Left hindlimb (tissue), 1 donor: ENCODE measurements at places on chromosomes 5 and 9.

DNA sequence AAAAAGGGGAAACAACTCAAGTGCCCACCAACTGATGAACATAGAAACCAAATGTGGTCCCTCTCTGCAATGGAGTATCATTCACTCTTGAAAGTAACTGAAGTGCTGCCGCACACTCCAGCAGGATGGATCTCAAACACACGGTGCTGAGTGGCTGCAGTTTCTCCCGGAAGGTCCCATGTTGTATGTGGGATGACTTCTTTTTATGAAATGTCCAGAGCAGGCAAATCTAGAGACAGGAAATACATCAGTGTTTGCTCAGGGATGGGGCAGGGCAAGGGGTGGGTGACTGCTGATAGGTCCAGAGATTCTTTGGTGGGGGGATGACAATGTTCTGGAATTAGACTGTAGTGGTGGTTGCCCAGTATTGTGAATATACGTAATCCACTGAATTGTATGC, 89.9 kb upstream of the ADAMTS2 start:
- DNase-seq, result no peak

GRCh38 chr5:109455598-109456096, 45.9 kb upstream of the PJA2 start:
- DNase-seq, result peak; percentile 73

DNA sequence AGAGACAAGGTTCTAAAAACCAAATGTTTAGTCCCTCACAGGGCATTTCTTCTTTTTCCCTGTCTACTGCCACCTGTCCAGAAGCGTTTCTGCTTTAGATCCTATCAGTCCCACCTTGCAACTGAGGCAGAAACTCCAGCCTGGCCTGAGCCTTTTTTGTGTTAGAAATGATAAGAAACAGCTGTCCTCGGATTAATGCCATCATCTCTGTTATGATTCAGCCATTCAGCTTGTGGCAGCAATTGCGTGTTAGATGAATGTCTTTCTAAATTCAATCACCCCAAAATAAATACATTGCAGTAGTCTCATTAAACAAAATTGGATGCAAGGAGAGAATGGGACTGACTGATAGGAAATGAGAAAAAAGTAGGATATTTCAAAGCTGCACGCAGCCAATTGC, 28.3 kb upstream of the FRMPD1 start:
- DNase-seq, result no peak

DNA sequence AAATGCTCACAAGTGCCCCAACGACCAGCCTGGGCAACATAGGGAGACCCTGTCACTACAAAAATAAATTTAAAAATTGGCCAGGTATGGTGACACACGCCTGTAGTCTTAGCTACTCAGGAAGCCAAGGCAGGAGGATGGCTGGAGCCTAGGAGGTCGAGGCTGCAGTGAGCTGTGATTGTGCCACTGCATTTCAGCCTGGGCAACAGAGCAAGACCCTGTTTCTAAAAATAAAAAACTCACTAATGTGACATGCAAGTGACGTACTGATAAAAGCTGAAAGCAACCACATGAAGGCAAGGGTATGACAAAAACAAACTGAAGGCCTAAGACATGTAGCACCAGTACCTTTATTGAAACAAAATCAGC, 81.1 kb downstream of the TLE1 start:
- DNase-seq, result no peak

DNA sequence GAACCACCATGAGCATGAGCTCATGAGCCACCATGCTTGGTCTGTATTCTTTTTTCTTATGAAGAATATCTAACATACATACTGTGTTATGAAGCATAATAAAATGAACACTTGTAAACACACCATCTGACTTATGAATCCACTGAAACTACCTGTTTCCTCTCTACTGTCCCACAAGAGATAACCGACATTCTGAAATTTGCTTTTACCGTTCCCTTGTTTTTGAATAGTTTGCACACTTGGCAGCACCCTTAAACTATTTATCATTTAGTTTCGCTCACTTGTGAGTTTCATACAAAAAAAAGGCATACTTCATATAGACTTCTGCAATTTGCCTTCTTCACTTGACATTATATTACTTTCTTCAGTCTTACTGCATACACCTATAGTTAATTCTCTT, 8.9 kb downstream of the LARS1 start:
- DNase-seq, result no peak

DNA sequence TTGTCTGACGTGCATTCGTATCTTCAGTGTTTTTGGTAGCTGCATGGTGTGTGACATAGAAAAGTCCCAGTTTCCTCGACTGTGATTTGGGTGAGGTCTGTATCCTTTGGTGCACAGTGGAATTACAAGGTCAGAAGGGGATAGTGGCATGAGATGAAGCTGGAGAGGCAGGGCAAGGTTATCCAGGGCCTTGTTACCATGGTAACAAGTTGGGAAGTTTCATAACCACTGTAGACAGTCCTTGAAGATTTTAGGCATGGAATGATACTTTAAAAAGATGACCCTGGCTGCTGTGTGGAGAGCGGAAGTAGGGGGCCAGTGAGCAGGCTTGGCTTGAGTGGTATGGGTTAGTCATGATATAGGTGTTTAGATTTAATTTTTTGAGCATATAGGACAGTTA, 11.9 kb downstream of the EHMT1 start:
- no peak for DNase-seq

GRCh38 chr9:105708405-105708804, 14.1 kb downstream of the TMEM38B start:
- DNase-seq, result no peak

- no peak for DNase-seq
Observed at GRCh38 chr5:173920866-173921555, 32.9 kb downstream of the CPEB4 start.

- DNase-seq, result no peak
Observed at GRCh38 chr5:92998456-92998855, 582.6 kb downstream of the NR2F1-AS1 start.

DNA sequence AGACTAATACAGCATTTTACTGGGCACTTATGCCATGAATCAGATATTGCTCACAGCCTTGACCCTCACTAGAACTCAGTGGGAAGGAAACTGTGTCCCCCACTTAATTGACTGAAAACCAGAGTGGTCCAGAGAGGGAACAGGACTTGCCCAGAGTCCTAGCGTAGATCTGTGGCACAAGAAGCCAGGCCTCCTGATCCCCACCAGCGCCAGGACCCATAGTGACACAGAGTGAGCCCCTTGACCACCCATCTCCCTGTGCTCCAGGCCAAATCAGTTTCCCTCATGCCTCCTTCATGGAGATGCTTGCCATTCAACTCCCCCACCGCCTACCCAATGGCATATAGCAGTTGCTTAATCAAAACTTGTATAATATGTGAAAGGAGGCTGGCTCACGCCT, 8.3 kb downstream of the KIF12 start:
- no peak for DNase-seq

GRCh38 chr9:114049441-114050225, 28.5 kb downstream of the AMBP start:
- DNase-seq, result no peak

- DNase-seq, result no peak
Observed at GRCh38 chr5:10733426-10733825, 27.6 kb downstream of the DAP start.

DNA sequence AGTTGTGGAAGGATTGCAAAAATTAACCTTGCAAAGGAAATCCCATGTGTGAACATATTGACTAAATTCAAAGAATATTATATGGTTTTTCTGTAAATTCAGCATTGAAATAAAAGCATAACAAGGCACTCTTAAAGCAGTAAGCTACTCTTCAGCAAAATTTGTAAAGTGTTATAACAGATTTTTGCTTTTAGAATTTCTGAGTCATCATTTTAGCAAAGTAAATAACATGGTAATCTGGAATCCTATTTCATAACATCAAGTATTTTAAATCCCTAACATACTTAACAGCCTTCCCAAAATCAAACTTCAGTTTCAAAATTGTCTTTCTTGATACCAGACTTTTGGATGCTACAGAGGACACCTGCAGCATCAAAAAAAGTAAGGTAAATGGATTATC, 436.0 kb upstream of the CDH9 start:
- DNase-seq, result no peak

DNA sequence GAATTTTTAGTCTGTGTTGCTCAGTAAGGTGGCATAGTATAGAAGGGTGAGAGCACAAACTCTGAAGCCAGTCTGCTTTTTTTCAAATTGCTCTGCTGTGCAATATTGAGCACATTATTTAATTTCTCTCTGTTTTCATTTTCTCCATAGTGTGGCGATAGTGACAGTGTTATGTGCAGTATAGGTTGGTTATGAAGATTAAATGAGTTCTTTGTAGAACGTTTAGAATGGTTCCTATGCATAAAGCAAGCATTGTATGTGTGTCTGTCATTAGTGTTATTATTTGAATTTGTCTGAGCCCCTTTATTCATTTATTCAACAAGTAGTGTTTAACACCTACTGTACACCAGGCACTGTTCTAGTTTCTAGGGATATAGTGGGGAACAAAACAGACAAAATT, 9.2 kb downstream of the PRR16 start:
- no peak for DNase-seq

GRCh38 chr9:130078547-130078946, 24.8 kb downstream of the GPR107 start:
- DNase-seq, result no peak
